Activated CD4-positive, alpha-beta T cell treated with anti-CD3 and anti-CD28 coated beads, Interleukin-2, amount 10 ng/mL, durations not matched to agents 24 days and 14 days (primary cell): ENCODE measurements at places on chromosomes 11 and 22.

GRCh38 chr22:29623553-29624169 is 20.2 kb downstream of the NF2 start:
- DNase-seq: peak; percentile 67

- no peak for DNase-seq
Observed at GRCh38 chr11:11940551-11940950, 67.9 kb downstream of the DKK3 start.

DNA sequence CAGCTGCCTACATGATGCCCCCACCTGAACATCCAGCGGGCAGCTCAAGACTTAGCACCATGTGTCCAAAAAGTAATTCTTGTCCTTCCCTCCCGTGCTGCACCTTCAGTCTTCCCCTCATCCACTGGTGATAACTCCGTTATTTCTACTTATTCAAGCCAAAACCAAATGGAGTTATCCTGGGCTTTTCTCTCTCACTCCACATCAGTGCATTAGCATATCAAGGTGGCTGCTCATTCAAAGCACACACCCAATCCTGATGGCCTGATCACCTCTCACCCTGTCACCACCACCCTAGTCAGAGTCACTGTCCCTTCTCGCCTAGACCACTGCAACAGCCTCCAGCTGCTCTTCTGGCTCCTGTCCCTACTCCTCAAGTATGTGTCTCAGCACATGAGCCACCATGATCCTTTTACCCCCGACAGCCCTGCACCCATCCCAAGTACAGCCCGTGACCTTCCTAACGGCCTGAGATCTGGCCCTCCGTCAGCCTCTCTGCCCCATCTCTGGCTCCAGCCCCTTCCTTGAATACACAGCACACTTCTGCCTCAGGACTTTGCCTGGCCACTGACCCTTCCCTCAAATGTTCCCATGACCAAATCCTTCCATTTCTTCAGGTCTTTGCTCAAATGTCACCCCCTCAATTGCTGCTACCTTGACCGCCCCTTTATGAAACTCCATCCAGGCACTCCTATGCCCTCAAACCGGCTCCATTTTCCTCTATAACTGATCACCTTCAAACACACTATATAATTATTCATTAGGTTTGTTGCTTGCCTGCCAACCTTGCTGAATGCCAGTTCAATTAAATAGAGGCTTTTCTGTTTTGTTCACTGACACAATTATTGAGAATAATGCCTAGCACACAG is 19.7 kb upstream of the SLC25A1 start:
- DNase-seq: no peak

DNA sequence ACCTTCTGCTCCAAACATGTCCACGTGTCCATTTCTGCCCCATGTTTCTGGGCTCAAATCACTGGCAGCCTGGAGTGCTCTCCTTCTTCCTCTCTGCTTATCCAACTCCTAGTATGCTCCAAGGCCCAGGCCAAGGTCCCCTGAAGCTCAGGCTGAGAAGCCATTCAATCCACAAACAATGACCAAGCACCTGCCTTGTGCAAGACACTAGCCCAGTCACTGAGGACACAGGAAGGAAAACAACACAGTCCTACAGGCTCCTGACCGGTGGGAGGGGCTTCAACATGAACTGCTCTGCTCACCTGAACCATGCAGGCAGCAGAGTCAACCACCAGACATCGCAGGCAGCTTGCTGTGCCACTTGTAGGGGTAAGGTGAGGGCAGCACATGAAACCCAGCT is 93.6 kb downstream of the RPL27A start:
- DNase-seq: no peak

DNA sequence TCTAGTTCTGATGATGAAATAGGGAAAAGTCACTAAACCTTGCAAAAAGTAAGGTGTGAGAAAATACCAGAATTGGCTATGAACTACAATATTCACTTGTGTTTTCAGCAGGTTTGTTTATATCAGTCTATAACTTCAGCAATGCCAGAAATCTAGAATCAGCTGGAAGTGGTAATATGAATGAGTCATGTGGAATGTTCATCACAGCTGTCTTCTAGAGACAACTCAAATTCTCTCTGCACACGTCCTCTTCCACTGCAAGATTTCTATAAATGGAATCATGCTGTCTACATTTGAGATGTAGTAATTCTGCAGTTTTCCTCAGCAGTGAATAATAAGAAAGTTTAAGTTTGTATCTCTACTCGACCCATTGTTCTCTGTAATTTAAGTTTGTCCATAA is 89.9 kb downstream of the OR4A15 start:
- DNase-seq: no peak

DNA sequence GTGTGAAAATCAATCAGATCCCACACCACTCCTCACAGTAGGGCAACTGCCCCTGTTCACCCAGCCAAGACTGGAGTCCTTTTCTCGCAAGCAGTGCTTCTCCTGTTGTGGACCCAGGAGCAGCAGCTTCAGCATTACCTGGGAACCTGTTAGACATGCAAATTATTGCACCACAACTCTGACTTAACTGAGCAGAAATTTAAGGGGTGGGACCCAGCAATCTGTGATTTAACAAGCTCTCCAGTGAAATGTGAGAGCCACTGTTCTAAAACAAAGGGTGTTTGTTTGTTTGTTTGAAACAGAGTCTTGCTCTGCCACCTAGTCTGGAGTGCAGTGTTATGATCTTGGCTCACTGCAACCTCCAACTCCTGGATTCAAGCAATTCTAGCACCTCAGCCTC is 591.4 kb downstream of the SOX6 start:
- DNase-seq: no peak

DNA sequence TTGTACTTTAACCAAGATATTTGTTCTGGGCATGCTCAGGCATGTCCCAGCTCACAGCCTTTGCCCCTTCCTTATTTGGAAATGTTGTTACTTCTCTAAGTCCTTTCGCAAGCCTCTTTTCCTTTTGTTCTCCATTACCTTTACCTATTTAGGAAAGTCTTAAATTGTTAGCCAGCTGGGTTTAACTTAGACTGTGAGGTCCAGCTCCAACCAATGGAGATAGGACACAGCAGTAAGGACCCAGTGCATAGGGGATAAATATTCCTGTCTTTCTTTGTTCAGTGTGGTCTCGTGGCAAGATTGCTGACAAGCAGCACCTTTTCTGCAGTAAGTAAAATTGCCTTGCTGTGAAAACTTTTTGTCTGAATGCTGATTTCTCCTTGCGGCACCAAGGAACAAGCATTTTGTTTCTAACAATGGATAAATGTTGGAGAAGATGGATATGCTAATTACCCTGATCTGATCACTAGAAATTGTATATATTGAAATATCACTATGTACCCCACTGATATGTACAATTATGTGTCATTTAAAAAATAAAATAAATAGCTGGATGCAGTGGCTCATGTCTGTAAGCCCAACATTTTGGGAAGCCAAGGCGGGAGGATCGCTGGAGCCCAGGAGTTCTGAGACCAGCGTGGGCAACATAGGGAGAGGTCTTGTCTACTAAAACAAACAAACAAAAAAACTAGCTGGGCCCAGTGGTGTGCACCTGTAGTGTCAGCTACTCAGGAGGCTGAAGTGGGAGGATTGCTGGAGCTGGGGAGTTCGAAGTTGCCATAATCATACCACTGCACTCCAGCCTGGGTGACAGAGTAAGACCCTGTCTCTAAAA is 31.9 kb upstream of the FTH1 start:
- DNase-seq: no peak

DNA sequence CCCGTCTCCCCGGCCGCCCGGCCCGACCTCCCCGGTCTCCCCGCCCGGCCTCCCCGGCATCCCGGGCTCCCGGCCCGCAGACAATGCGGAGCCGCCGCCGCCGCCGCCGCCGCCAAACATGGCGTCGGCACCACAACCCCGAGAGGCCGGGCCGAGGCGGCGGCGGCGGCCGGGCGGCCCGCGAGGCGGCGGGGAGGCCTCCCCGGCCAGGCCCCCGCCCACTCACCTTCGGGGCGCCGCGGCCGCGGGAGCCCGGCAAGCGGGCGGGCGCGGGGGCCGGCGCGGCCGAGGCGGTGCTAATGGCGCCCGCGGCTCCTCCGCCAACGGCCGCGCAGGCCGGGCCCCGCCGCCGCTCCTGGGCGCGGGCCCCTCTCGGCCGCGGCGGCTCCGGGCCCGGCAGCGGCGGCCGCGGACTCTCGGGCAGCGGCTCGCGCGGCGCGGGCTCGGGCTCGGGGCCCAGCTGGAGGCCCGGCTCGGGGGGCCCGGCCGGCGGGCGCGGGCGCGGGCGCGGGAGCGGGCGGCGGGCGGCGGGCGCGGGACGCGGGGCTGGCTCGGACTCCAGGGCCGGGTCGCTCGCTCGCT is 311 bp downstream of the BRD1 start:
- no peak for DNase-seq

DNA sequence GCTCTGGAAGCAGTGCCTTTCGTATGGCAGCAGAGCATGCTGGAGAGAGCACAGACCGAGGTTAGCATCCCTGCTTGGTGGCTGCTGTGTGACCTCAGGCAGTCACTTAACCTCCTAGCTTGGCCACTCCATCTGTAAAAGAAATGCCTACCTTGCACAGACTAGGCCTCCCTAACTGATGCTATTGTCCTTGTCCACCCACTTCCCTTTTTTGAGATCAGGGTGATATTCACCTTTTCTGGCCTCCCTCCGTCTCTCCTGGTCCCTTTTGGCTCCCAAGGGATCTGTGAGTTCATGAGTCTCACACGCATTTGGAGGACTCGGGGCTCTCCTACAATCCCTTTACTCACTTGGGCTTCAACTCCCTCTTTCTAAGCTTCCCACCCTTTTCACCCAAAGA is 37.2 kb downstream of the TECTA start:
- DNase-seq: no peak

- DNase-seq: peak; percentile 56
Observed at GRCh38 chr22:40485813-40486667, 115.6 kb downstream of the SGSM3 start.

DNA sequence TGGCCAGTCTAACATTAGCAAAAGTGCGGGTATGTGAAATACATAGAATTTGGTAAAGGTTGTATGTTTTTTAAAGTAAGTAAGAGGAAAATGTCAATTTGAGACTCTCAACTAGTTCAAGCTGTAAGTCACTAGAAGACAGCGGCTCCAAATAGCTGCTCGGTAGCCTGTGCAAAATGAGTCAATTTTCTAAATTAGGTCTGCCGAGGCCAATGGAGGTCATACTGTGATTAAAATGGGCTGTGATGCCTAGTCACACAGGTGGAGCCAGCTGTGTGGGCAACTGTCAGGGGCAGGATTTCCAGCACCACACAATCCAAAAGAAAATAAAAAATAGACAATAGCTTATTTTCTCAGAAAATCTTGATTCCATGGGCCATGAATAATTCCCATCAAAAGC is 32.3 kb downstream of the KCNA4 start:
- no peak for DNase-seq

- DNase-seq: no peak
Observed at GRCh38 chr11:44159848-44160721, 64.6 kb downstream of the EXT2 start.

DNA sequence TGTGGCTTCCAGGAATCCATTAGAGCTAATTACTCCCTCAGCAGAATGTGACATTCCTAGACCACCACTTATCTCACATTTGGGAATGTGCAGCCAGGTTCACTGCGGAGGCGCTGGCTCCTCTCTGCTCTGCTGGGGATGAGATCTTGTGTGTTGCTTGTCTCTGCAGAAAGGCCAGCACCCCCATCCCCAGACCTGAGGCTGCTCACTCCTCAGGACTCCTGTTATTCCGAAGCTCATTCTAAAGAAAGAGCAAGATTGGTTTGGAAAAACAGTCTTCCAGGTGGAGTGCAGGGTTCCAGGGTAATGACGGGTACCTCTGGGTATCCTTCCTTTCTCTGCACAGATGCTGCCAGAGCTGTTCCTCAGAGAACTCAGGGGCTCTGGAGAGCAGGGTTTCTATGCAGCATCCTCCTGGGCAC is 20.8 kb downstream of the RSPH14 start:
- DNase-seq: no peak

- peak; percentile 23 for DNase-seq
Observed at GRCh38 chr11:121503051-121503450, 50.3 kb upstream of the SORL1-AS1 start.

DNA sequence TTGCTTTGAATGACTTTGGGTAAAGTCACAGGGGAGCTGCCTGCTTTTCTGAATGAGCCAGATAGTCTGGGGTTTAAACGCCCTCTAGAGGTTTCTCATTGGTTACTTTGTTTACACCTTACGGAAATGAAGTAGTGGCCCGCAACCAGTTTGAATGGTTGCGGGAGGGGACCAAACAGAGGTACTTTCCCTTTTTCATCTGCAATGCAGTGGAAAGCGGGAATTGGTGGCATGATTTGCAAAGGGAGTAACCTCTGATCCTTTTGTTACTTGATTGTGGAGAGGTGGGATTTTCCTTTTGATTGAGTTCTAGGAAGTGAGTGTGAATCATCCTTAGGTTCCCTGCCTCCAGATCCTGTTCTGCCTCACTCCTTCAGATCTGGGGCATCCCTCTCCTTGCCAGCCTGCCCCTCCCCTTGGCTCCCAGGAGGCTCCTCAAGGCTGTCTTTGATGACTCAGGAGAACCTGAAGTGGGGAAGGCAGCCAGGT is 15.9 kb upstream of the GLYATL1 start:
- peak; percentile 74 for DNase-seq

DNA sequence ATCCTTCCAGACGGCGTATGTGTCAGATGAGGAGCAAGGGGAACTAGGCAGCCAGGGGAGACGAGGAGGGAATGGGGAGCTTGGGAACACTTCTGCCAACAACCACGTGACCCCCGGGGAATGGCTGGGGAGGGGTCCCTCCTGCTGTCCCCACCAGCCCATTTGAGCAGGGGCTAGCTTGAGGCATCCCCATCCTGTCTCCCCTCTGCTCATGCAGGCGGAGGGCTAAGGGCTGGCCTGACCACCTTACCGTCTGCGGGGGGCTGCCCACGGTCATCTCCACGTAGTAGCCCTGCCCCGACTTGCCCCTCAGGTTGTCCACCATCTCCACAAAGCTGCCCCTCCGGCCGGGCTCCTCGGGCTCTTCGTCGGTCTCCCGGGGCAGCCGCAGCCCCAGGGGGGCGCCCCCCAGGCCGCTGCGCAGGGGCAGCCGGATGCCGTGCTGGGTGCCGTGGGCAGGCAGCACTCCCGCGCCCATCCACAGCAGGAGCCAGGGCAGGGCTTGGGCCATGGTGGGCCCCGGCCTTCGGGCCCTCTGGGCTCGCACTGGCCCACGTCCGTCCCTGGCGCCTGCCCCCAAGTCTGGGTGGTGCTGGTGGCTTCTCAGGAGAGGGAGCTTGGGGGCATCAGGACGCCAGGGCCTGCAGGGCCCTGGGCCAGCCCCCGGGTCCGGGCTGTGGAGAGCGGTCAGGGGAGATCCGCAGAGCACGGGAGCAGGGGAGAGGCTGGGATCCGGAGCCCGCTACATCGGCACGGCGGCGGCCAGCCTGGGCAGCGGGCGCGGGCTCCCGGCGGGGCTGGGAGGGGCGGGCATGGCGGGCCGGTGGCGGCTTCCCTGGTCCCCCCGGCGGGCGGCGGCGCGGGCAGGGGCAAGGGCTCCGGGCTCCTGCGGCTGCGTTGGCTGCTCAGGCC is 515 bp downstream of the BACE1 start:
- no peak for DNase-seq

- no peak for DNase-seq
Observed at GRCh38 chr11:90593099-90593498, 370.2 kb upstream of the CHORDC1 start.

DNA sequence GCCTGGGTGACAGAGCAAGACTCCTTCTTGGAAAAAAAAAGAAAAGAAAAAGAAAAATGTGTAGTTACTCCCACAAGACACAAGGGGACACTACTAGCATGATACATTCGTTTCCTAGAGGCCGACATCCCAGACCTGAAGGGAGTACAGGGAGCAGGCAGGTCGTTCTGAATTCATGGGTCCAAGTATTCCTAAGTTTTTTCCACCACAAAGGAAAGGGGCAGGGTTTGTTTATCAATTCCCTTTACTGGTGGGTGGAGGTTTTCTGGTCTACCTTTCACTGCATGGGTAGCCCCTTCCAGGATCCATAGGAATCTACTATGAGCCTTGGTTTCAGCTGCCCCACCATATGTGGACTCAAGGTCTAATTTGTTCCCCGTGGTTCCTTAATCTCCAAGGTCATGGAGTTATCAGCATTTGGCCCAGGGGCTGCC is 11.8 kb downstream of the TIGD3 start:
- peak; percentile 80 for DNase-seq
